ENCODE measurements at places on chromosomes 4 and X.
A peak's percentile ranks its signal among the peaks of the same experiment; 100 is the strongest.

DNA sequence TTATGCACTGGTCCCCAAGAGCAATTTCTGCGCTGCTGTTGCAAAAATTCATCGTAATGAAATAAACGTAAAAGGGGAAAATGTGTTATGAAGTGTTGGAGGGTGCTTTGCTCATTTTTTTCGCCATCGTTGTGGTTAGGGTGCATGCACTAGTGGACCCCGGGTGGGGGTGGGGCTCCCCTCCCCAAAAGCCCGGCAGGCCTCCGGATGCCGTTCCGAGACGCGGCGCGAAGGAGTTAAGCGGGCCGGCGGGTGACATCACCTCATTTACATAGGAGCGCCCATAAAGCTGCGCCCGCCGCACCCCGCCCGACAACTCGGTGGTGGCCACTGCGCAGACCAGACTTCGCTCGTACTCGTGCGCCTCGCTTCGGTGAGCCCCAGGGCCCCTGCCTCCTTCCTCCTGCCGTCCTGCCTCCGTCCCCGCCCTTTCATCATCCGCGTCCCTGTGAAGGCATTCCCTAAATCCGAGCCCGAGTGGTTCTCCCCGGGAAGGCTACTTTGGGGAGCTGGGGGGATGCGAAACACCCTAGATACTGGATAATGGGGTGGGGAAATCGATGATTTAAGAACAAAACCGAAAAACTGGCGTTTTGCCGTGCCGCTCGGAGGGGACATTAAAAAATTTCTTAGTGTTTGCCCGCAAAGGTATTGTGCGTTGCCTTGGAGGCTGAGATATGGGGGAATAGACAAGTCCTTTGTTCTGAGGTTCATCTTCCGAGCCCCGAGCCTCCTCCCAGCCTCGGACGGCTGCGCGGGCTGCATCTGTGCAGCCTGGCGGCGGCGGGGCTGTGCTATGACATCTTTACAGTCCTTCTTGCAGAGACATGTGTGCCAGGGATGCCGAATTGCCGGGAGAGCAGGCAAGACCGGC, at the start of gene TMSB4X:
Gene TMSB4X, plus strand, starts transcription at position 315 of the 874 bp plus-strand sequence.
- DNase-seq = peak; percentile 78

DNA sequence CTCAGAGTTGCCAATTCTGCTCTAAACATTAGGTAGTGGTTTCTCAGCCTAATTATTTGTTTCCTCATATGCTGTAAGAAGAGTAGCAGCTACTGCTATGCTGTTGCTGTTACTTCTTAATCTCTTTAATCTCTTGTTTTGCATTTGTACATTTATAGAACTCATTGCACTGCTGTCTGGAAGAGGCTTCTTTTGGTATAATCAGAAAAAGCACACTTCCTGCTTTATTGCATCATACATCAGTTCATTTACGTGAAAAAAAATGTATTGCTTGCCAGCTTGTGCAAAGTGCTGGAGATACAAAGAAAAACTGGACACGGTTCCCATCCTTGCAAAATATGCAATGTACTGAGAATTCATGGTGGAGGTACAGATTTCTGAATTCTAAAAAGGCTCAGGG, 332.0 kb downstream of the GRXCR1 start:
- DNase-seq = no peak

DNA sequence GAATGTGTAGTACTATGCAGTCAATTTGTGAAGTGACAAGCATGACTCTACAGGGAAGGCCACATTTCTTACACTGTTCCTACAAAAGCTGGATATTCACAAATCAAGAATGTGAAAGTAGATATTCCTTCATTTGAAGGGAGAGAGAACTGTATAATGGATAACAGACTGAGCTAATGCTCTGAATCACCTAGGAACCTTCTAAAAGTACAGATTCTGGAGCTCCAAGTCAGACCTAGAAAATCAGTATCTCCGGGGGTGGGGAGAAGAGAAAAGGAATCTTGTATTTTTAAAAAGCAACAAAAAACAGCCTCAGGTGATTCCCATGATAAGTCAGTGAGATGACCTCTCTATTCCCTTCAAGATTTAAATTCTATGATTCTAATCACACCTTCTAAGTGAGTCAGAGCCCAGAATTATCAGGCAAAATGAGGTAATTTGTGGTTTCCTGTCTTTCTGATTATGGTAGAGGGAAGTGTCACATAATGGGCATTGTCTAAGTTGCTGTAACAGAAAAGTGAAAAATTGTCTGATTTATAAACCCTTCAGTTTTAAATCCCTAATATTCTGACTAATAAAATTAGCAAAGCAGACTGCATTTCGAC, 80.9 kb downstream of the IL21 start:
- no peak for DNase-seq

DNA sequence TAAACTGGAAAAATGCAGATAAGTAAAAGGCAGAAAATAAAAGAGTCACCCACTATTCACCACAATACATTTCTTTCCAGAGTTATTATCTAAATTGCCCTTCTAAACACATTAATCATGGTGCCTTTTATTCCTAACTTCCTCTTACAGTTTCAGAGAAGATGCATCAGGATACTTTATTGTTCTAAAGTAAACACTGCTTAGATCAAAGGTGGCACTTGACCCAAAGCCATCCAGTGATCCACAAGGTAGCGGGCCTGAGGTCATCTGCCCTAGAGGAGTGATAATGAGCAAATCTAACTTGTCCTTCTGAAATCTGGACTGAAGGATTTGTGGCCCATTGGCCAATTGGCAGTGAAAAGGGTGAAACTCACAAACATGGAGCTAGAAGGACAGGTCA, 12.0 kb upstream of the TMEM154 start:
- no peak for DNase-seq

DNA sequence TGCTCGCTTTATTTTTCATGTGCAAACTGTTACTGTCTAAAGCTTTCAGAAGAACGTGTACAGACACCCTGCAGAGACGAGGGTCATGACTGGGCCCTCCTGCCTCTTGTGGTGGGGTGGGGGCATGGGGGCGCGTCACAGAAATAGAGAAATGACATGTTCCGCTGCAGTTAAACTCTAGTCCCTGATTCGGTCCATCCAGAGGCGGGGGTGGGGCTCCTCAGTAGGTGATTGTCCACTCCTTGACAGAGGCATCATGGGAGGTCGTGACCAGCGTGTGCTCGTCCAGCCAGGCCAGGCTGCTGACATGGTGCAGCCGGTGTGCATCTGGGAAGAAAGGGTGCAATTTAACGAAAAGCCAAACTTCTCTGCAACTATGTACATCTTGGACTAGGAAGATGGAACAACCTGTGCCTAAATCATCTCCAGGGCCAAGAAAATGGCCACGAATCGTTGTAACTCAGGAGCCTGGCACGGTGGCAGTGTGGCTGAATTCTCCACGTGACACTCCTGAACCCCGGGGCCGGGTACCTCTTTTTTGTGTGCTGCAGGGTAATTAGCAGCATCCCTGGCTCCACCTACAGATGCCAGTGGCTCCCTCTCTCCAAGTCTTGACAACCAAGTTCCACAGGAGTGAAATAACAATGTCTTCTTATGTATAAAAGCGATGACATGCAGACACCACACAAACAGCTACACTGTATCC, 41.3 kb downstream of the WDR1 start:
- DNase-seq = no peak

GRCh38 chrX:40778861-40779575, 43.7 kb upstream of the MED14 start:
- no peak for DNase-seq

GRCh38 chrX:97332963-97333362, 449.3 kb downstream of the RPA4 start:
- DNase-seq = no peak

DNA sequence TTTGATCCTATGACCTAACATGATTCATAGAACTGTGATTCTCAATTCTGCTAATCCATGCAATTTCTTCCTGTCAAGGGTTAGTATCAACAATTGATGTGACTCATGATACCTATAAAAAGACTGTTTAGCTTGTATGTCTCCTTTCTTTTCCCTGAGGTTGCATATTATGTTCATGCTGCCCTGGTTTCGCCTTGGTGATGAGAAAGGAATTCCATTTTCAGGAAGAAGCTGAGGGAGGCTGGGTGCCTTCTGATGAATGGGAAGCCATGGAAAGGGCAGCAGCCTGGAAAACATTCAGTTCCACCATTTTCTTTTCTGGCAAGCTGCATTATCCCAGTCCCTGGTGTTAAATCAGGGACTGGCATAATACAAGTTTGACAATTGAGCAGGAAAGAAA, 976.5 kb downstream of the RPA4 start:
- DNase-seq = no peak

DNA sequence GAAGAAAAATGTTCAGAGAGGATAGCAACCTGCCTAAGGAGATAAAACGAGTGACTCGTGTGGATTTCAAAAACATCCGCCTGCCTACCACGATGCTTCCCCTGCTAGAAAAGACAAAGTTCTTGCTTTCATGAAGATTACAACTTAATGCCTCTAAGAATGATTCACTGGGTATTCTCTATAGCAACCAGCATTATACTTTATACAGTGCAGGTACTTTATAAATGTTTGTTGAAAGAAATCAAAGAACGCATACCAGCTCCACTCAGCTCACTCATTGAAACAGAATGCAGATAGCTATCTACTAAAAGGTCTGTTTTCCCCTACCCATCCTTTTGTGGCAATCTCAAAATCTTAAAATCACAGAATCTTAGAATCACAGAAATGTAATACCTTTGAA, 33.7 kb downstream of the GASK1B start:
- DNase-seq = no peak

- peak; percentile 7 for DNase-seq
Observed at GRCh38 chr4:82561786-82562563, at the start of gene TMEM150C. Gene TMEM150C (minus strand): TSS chr4:82561988. CDS start chr4:82504657, 57,331 bp downstream.

DNA sequence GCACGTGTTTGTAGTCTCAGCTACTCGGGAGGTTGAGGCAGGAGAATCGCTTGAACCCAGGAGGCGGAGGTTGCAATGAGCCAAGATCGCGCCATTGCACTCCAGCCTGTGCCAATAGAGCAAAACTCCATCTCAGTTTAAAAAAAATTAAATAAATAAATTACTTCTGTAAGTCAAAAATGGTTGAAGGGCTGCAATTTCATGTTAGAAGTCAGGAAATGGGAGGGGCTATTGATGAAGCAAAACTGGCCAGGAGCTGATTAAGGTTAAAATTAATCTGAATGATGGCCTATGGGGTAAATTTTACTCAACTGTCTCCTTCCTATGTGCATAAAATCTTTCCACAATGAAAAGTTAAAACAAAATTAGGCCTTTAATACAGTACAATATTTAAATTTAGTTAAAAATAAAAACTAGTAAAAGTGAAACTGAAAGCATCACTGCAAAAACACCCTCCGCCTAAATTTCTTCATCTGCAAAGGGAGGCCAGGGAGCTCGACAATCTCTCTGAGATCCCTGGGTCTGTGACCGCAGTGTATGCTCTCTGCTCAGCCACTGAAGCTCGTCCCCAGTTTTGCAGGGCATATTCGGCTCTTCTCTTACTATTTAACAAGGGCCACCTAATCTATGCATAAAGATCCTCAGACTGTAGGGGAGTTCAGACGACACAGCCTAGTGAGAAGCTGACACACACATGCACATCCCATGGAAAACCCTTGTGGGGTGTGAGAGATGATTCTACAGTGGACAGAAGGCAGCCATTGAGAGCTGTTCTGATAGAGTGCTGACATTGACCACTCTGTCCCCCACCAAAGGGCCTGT, 57.2 kb downstream of the IRF2 start:
- peak; percentile 35 for DNase-seq

- DNase-seq = no peak
Observed at GRCh38 chrX:2676794-2677675, 14.1 kb upstream of the CD99 start.

DNA sequence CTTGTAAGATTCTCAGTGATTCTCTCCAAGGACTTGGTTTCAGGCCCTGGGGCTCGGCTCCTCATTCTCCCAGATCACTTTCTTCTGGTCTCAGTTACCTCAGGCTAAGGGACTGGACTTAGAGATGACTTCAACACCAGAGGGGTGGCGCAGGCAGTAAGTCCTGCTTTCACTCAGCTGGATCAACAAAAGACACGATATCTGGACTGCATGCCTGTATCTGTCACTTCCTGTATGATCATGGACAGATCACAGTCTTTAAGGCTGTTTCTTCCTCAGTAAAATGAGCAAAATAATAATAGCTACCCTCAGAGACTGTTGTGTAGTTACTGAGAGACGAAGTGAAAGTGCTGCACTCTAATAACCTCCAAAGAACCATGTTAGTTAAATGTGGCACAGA, 19.5 kb upstream of the CXCR3 start:
- DNase-seq = no peak

GRCh38 chrX:51459125-51459524, 37.3 kb downstream of the NUDT11 start:
- DNase-seq = no peak

DNA sequence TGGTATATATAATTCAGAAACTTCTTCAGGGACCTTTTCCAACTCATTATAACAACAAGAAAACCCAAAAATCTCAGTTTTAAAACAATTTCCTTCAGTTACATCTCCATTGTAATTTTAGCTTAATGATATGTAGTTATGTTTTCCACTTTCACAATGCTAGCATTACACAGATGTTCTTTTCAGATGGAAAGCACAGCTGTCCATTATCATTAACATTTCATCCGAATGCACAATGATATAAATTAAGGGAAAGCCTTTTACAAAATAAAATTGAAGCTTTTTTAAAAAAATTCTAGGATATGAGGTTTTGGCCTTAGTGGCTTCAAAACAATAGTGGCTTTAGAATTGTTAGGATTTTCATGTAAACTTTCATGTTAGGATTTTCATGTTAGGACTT, 389.2 kb downstream of the ADAM29 start:
- no peak for DNase-seq

GRCh38 chrX:20350596-20350995, 83.9 kb upstream of the RPS6KA3 start:
- DNase-seq = no peak

DNA sequence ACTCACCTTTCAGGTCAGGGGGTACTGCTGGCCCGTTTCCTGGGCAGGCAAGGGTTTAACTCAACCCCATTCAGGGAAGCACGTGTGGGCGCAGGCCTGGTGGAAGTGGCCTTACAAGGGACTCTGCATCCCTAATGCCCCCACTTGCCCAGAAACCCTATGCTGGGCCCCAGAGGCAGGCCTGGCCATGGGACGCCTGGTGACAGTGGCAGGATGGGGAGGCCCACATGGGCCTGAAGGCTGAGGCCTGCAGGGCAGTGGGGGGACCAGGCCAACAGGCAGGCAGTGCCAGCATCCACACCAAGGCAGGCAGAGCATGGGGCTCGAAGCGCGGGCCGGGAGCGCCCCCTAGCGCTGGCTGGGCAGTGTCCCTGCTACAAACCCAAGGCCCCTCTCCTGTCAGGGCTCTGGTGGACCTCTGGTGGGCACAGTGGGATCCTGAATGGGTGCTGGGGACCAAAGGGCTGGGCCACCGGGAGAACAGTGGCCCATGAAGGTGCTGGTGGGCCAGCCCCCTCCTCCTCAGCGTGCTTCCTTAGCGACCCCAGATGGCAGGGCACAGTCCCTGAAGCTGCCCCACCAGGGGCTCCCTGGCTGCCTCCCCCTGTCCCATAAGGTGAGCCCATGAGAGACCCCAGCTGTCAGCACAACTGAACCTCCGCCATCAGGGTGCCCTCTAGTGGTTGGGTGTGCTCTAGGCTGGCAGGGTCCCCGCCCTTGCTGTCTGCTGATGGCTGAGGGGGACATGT, 16.8 kb downstream of the FGFR3 start:
- peak; percentile 68 for DNase-seq

DNA sequence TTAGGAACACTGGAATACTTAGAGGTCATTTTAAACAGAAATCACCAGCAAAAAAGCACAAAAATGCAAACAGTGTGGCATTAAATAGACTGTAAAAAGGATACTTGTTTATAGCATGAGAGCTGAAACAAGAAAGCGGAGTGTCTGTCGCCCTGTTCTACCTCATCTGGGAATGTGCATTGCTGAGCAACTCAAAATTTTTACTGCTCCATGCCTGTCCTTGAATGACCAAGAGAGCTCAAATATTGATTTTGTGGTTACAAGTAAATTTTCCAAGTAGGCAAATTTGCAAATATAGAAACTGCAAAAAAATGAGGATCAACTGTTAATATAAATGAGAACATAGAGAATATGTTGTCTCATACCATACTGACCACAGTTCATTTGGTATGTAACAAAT, 25.5 kb downstream of the AP1AR start:
- DNase-seq = no peak

Measured in stimulated activated CD4-positive, alpha-beta T cell treated with anti-CD3 and anti-CD28 coated beads, Interleukin-4, amount 100 ng/mL, for 4 hours (primary cell).